ENCODE measurements at places on chromosomes 3 and 15. TPM values are rescaled to one million over a fixed set of nuclear protein-coding genes. Genes with fewer than 3 reads are reported as not detected.
A peak's percentile ranks its signal among the peaks of the same experiment; 100 is the strongest.

The CHRNA5 gene
- total RNA-seq, result 0.94 TPM

GRCh38 chr3:102510663-102511062 lies 75.8 kb downstream of the ZPLD1 start:
- DNase-seq, result no peak

DNA sequence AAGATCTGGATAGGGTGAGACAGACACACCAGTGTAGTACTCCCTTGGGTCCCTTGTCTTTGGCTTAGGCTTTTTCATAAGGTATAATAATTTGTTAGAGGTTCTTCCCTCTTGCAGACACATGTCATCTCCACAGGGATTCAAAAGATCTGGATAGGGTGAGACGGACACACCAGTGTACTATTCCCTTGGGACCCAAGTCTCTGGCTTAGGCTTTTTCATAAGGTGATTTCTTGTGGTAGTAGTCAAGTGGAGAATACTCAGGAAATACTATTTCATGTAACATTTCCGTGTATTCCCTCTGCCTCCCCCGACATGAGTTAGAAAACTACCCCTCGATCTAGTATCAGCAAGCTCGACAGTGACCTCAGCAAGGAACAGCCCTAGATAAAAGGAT lies 954 bp upstream of the MAPKBP1 start:
- no peak for DNase-seq

The CCDC9B gene
- total RNA-seq, result 3.7 TPM

DNA sequence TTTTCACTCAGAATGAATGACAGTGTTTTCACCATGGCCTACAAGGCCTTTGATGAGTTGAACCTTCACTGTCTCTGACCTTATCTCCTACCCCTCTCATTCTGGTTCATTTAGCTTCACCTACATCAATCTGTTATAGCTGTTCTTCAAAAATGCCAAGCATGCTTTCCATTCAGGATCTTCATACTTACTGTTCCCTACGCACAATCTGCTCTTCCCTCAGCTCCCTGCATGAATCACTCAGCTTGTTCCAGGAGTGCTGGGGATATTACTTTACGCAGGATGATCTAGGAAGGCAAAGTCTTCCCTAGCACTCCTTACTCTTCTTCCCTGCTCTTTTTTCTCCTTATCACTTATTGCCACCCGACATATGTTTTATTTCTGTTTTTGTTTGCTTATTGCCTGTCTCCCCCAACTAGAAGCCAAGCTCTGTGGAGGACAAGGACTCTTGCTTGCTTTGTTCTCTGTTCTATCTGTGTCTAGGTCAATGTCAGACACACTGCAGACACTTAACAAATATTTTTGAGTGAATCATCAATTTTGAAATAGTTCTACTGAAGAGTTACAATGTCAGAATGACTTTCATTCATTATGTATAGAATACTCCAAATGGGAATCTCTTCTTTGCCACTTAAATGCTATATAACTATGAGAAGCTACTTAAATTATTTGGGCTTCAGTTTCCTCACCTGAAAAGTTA lies 238.3 kb upstream of the FEZF2 start:
- no peak for DNase-seq

The ADGRG7 gene
- total RNA-seq, result not detected

- no peak for DNase-seq
These were observed 128.6 kb downstream of the ABI3BP start for GRCh38 chr3:100864471-100865250.

- peak; percentile 62 for DNase-seq
These were observed 244.1 kb upstream of the STT3B start for GRCh38 chr3:31288641-31289100.

Data from CD4-positive, CD25-positive, alpha-beta regulatory T cell (primary cell).